ENCODE measurements at places on chromosomes 13 and 19.

- peak; percentile 53 for DNase-seq
Observed at GRCh38 chr13:49627831-49628652, at the start of gene ARL11. Gene ARL11, plus strand, starts transcription at chr13:49628507. Its CDS starts 1,941 bp downstream, at chr13:49630448.

GRCh38 chr13:111255228-111255790 lies 65.1 kb upstream of the TEX29 start:
- DNase-seq: no peak

- no peak for DNase-seq
Observed at GRCh38 chr13:91863699-91864098, 465.3 kb downstream of the GPC5 start.

- peak; percentile 39 for DNase-seq
Observed at GRCh38 chr19:49689133-49690078, at the start of gene ADM5. Gene ADM5, plus strand, starts transcription at chr19:49689594. Its CDS starts 244 bp downstream, at chr19:49689838.

- peak; percentile 42 for DNase-seq
Observed at GRCh38 chr13:106561551-106562170, 6.3 kb downstream of the ARGLU1 start.

DNA sequence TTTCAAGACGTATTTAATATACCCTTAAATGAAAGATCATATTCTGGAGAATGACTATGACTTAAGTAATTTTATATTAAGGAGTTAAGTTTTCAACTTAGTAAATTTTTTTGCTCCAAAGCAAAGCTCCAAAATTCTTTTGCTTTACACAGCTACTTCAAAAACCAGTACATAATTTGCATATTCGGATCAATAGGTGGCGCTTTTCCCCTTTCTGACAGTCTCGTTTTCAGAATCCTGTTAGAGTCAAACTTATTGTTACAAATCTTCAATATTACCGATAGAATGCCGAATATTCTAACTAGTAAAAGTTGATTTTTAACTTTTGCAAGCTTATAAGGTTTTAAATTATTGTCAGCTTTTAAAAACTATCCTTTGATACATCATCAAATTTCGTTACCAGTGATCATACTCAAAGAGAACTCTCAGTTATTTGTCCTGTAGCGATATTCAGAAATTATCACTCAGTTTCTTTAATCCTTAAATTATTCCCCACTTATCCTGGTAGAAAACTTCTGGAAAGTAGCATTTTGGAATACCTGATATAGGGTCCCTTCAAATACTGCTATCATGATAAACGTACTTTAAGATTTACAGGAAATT lies 852.7 kb upstream of the KLHL1 start:
- DNase-seq: no peak

- DNase-seq: no peak
Observed at GRCh38 chr13:48892053-48892687, 83.5 kb upstream of the FNDC3A start.

DNA sequence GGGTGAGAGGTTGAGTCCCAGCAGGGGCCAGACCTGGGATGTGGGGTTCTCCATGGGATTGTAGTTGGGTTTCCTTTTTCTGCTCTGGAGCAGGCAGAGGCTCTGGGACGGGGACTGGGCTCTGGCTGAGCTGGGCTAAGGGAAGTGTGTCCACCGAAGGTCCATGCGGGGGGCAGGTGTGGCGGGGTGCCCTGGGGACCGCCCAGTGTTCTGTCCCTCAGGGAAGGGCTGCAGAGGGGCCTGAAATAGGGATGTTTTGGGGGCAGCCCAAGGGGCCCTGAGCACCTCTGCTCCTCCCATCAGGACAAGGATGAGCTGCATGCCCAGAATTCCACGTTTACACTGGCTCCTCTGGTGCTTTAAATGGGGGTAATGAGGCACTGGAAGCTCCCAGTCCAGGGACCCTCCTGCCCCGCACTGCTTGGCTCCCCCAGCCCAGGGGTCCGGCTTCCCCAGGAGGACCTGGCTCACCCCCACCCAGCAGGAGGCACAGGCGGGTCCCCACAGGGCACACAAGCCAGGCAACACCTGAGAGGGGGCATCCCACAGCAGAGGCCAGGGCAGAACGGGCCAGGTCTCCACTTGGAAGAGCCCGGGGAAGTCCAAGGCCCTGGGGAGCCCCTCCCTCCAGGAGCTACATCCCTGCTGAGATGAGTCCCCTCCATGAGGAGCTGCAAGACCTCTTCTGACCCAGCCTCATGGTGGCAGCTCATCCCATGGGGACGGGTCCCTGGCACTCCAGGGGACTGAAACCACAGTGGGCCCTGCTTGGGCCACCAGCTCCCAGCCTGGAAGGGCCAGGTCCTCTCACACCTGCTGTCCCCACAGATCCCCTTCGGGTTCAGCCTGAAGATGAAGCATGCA lies 14.7 kb upstream of the ZNF14 start:
- no peak for DNase-seq

GRCh38 chr13:114106526-114106925 lies 25.9 kb downstream of the RASA3 start:
- DNase-seq: no peak

GRCh38 chr13:33403807-33404362 lies 118.3 kb upstream of the STARD13 start:
- no peak for DNase-seq

- DNase-seq: no peak
Observed at GRCh38 chr13:77374786-77375185, 47.9 kb upstream of the MYCBP2 start.

DNA sequence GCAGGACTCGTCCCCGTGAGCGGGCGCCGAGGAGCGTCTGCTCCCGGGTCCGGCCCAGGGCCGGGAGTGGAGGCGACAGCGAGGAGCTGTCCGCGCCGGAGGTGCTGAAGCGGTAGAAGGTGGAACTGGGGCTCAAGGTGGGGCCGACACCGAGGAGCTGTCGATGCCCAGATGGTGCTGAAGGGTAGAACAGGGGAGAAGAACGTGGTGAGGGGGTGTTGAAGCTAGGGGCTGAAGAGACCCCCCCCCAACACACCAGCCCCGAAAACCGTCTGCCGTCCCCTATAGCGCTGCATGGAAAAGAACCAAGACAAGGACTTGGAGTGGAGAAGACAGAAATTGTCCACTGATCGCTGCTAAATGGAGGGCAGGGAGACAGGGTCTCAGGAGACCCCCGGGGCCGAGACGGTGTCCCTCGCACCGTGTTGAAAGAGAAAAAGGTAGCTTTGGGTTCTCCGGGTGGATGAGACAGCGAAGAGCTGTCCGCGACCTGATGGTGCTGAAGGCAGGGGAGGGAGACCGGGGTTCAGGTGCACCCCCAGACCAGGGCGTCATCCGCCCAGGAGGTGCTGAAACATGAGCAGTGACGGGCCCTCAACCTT lies 7.1 kb upstream of the PDE4C start:
- DNase-seq: no peak

GRCh38 chr19:19342086-19343015 lies 21.7 kb downstream of the MAU2 start:
- no peak for DNase-seq

GRCh38 chr19:33653684-33654083 lies 31.9 kb downstream of the CHST8 start:
- DNase-seq: no peak

GRCh38 chr19:55405638-55406037 lies 1.9 kb downstream of the UBE2S start:
- DNase-seq: no peak

DNA sequence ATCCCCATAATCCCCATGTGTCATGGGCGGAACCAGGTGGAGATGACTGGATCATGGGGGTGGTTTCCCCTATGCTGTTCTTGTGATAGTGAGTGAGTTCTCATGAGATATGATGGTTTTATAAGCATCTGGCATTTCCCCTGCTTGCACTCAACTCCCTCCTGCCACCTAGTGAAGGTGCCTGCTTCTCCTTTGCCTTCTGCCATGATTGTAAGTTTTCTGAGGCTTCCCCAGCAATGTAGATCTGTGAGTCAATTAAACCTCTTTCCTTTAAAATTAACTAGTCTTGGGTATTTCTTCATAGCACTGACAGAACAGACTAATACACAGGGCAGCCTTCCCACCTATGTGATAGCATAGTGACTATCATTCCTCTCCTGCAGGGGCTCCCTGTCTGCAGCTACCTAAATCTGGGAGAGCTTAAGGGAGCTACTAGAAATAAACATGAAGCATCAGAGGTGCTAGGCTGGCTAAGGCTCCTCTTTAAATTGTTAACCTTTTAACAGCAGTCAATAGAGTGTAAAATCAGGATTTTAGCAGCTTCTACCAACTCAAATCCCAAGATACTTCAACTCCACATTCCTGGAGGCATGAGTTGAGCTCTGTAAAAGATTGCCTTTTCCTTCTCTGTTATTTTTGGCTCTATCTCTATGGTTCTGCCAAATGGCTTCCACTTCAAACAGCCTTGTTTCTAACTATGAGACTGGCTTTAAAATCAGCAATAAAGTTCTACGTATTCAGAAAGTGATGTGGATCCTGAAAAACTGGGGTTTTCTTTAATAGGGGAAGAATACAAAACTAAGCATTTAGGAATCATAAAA lies 112.3 kb downstream of the VWA8 start:
- no peak for DNase-seq

DNA sequence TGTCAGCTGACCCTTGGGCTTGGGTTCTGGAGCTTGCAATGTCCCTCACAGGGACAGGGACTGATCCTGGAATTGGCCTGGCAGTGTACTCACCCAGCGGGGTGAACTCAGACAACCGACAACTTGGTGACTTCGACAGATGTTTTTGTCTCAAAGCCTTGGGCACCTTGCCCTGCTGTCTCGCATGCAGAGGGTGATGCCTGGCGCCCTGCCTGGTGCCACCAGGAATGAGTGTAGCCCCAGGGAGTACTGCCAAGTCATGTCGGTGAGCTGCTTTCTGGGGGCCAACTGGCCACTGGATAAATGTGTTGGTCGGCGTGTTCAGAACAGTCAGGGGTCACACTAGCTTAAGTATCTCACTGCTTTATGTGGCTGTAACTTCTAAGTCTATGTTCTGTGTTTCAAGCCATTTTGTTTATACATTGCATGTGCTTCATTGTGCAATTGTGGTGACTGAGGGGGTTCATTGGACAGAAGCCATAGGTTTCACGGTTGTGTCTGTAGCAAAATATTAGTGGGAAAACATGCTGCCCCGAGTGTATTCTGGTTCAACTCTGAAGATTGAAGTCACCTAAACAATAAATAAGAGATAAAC lies 96.3 kb upstream of the TNFSF11 start:
- no peak for DNase-seq

DNA sequence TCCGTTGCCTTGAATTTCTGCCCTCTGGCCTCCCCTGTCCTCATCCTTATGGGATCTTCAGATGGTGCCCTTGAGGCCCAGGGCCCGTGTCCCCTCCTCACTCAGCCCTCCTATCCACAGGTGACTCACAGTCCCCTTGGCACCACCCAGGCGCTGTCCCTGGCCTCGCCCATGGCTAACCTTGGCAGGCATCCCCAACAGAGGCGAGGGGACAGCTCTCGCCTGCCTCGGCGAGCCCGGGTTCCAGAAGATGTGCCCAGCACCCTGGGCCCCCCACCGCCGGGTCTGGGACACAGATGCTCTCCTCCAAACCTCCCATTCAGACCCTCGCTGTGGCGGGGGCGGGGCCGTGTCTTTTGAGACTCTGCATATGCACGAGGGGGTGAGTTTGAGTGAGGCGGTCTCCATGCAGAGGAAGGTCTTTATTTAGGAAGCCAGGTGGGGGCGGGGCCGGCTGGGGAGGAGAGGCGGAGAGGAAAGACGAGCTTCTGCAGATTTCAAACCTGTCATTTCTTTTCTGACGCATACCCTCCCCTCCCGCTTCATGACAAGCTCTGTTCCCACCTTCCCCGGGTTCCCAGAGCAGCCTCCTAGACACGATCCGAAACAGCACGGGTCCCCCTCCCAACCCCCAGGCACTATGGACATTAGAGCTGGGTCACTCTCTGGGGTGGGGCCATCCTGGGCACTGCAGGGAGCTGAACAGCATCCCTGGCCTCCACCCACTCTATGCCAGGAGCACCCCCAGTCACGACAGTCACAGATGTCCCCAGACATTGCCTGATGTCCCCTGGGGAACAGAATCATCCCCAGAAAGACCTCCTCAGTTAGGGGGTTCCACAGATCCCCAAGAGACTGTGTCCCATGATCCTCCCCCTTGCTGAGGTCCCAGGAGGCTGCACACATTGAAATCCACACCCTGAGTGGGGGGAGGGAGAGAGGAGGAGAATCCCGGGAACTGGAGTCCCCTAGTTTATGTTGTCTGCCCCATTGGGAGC lies 48.5 kb downstream of the GNG7 start:
- no peak for DNase-seq

- no peak for DNase-seq
Observed at GRCh38 chr13:51619614-51620013, 35.4 kb downstream of the WDFY2 start.

DNA sequence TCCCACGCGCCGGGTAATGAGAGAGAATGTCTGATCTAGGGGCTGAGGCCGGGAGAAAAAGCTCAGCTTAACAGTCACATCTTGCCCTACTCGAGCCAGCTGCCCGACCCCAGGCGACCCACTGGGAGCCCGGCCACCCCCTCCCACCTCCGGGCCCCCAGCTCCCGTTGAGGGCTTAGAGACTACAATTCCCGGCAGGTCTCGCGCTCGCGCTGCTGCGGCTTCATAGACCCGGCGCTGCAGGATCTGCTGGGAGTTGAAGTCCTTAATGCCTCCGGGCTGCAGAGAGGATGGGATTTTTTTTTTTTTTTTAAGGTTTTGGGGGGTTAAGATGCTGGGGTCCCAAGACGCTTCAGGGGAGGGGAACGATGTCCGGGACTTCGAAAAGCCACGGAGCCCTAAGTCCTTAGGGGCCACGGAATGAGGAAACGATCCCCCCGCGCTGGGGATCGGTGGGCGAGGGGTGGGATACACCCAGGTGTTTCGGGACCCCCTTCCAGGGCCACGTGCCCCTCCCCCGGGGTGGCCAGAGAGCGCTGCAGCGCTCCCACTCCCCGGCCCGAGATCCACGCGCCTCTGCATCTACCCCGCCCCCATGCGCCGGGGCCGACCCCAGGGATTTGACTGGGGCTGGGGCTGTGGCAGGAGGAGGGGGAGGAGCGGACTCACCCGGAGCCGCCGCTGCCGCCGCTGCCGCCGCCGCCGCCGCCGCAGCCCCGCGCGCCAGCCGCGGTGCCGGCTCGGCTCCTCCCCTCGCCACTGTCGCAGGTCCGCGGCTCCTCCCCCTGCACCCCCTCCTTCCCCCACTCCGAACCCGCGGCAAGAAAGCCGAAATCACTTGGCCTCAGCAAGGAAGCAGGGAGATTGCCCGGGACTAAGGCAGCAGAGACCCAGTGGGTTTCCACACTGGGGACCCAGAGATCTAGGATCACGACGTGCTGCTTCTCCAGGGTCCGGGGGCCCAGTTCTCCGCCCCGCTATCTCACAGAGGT lies at the start of gene SYT3:
Gene SYT3, minus strand, starts transcription at position 761 of the 992 bp plus-strand sequence. CDS start 2,470 bp downstream, outside the sequence.
- DNase-seq: peak; percentile 9

GRCh38 chr19:17243211-17243829 lies 2.4 kb downstream of the NR2F6 start:
- DNase-seq: no peak

All from activated CD4-positive, alpha-beta T cell treated with anti-CD3 and anti-CD28 coated beads for 4 hours (primary cell).